Activated CD4-positive, alpha-beta T cell treated with anti-CD3 and anti-CD28 coated beads for 24 hours (primary cell): ENCODE measurements at places on chromosomes 6 and 20.

DNA sequence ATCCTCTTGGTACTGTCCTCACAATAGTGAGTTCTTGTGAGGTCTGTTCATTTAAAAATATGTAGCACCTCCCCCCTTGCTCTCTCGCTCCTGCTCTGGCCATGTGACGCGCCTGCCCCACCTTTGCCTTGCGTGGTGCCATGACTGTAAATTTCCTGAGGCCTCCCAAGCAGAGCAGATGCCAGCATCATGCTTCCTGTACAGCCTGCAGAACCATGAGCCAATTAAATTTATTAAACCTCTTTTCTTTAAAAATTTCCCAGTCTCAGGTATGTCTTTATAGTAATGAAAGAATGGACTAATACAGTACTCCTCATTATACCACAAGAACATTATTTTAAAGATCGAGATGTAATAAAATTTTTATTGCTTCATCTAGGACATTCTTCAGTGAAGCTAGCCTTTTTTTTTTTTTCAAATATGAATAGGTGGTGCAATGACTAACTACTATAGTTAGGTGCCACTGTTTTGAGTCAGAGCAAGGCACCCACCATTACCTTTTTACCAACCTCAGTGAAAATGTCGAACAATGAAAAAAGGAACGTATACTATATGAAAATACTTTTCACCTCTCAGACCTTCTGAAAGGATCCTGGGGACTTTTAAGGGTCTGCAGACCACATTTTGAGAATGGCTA, 191.1 kb upstream of the SGK1 start:
- DNase-seq = no peak

DNA sequence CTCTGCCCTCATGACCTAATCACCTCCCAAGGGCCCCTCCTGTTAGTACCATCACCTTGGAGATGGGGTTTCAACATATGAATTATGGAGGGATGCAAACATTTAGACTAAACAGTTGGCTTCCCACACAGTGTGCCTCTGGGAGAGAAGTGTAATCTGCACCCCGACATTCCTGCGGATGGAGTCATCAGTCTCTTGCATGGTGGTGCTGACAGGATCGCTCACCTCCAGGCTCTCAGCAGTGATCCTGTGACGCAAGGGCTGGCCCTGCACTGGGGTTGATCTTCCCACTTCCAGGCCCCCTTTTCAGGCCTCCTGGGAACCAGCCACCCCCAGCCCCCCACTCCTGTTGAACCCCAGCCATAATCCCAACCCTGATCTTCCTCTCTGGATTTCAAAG, 16.0 kb upstream of the PI16 start:
- DNase-seq = no peak

- no peak for DNase-seq
Observed at GRCh38 chr6:110387986-110388385, 27.4 kb downstream of the DDO start.

- no peak for DNase-seq
Observed at GRCh38 chr6:157269261-157269794, 54.0 kb downstream of the TMEM242 start.

- DNase-seq = no peak
Observed at GRCh38 chr6:41098366-41098765, 25.6 kb downstream of the NFYA start.

GRCh38 chr6:2448826-2449571, 203.6 kb upstream of the GMDS start:
- DNase-seq = no peak

DNA sequence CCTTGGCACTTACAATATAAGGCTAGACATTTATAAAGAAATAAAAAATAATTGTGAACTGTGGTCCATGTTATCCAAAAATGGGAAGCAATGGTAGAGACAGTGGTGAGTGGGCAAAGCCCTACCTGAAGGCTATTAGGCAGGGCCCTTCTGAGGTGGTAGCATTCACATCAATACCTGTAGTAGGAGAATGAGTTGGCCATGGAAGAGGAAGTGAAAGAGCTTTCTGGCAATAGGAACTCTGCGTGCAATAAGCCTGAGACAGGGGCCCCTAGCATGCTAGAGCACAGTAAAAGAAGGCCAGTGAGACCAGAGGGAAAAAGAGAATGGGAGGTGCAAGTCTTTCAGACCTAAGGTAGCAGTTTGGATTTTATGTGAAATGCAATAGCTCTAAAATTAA, 754.5 kb downstream of the PTPRT start:
- no peak for DNase-seq

GRCh38 chr6:11788043-11788442, 9.4 kb upstream of the ADTRP start:
- no peak for DNase-seq

- DNase-seq = peak; percentile 37
Observed at GRCh38 chr20:51542033-51542570, 417 bp downstream of the NFATC2 start.

GRCh38 chr20:7772371-7772770, 167.9 kb downstream of the HAO1 start:
- no peak for DNase-seq

GRCh38 chr6:157557559-157557958, 176.6 kb downstream of the ZDHHC14 start:
- no peak for DNase-seq

DNA sequence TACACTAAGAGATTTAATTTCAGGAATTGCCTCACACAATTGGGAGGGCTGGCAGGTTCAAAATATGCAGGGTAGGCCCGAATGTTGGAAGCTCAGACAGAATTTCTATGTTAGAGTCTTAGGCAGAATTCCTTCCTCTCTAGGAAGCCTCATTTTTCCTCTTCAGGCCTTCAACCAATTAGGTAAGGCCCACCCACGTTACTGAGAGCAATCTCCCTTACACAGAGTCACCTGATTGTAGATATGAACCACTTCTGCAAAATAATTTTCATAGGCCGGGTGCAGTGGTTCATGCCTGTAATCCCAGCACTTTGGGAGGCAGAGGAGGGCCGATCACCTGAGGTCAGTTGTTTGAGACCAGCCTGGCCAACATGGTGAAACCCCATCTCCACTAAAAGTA, 50.2 kb upstream of the HIVEP1 start:
- no peak for DNase-seq

GRCh38 chr6:109701221-109701620, 10.1 kb downstream of the FIG4 start:
- DNase-seq = no peak

DNA sequence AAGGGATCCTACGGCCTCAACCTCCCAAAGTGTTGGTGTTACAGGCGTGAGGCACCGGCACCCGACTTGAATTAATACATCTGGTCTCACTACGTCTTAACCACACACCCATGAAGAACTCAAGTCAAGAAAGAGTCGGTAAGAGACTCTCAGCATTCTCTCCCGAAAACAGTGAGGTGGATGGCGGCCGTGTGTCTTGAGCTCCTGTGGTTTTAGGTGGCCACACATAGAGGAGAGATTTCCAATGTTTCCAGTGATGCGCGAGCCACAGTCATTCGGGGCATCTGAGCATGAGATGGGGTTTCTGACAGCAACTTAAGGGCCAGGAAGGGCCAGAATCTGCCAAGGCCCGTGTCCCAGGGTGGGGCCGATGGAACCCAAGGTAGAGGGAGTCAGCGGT, 766.4 kb upstream of the DEFB115 start:
- DNase-seq = no peak

DNA sequence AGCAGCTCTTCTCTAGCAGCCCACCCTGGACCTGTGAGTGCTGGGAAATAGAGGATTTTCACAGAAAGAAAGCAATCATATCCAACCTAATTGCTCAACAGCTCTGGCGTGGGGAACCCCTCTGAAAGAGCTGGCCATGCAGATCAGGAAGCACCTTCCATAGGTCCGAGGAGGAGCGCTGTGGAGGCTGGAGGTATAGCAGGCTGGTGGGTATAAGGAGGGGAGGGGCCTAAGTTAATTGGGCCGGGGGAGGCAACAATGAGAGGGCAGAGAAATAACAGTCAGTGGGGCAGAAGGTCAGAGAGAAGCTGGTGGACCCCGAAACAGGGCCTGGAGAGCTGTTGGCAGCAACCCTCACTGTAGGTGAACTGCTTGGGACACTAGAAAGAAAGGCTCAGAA, 40.8 kb downstream of the SNRNP48 start:
- no peak for DNase-seq

GRCh38 chr6:160135907-160136655, 14.5 kb downstream of the SLC22A1 start:
- DNase-seq = no peak

DNA sequence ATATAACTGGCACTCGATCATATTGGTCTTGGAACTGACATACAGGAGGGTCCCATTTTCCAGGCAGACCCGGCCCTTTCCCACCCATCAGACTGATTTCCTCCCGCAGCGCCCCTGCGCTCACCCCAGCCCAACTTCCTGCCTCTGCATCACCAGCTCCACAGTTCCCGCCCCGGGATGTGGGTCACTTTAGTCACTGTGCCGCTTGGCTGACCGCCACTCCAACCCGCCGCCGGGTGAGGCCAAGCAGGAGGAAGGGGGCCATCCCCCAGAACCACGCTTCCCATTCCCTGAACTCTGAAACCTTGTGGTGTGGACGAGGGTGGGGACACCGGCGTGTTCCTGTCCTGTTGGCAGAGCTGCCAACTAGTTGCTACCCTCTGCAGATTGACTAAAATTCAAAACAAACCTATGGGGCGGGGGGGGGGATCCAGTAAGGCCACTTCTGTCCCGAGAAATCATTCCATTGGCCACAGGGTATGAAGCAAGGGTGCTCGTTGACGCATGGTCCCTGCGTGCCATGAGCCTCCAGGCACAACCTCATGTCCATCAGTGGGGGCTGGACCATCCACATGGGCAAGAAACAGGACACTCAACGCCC, 12.3 kb downstream of the TGM2 start:
- no peak for DNase-seq

GRCh38 chr6:16553531-16553930, 207.7 kb downstream of the ATXN1 start:
- DNase-seq = no peak

GRCh38 chr6:5996714-5997419, 9.9 kb downstream of the NRN1 start:
- DNase-seq = no peak

DNA sequence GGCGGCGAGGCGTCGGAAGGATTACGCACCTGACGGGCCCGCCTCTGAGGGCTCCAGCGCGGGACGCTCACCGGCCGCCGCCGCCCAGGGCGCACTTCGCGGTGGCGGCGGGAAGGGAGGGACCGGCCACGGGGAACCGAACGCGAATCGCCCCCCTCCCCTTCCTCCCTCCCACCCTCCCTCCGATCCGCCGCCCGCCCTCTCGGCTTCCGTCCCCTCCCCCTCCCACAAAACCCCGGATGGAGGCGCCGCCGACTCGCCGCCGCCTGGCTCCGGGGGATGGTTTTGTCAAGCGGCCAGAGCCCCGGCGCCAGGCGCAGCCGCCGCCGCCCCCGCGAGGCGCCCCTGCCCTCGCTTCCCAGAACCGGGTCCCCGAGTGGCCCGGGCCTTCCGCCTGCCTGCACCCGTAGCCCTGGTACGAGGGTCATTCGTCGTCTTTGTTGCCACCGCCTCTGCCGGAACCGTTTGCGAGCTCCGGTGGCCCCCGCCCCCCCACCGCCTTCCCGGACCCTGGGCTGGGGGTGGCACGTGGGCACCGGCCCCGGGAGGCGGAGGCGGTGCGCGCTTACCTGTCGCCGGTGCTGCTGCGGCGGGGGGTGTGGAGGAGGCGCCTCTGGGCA, 398 bp downstream of the ZBTB2 start:
- peak; percentile 74 for DNase-seq

GRCh38 chr20:48661575-48662455, 166.0 kb downstream of the PREX1 start:
- DNase-seq = no peak

GRCh38 chr6:25173951-25174474, 105.2 kb upstream of the CARMIL1 start:
- DNase-seq = no peak

DNA sequence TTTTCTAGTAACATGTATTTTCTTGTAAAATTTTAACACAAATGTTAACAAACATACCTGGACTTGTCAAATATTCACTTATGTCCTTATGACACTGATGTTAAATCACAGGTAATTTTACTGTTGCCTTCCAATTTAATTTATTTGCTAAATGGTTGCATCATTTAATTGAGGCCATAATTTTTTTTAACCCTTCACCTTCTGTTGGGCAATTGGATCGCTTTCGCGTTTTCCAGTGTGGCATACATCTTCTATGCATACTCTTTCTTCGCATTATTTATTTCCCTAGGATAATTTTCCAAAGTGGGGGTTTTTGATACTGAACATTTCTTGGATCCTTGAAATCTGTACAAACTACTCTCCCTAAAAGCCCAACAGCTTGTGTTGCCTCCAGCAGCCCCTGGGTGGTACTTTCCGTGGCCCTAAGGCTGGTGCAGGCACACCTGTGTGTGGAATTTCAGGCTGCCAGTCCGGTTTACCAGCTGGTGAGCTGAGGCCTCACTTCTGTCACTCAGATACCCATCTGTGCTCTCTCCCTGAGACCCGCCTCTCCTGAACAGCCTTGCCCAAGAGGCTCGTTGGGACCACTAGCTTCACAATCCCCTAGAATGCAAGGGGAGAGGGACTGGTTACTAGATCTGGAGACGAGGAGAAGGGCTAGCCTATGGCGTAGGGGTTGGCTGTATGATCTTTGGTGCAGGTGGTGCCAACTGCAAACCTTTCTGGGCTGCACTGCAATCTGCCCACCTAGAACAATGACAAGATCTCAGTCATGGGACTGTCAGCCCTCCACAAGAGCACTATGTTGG, 11.2 kb upstream of the C20orf144 start:
- no peak for DNase-seq

- DNase-seq = no peak
Observed at GRCh38 chr6:156791320-156791850, 14.2 kb downstream of the ARID1B start.

DNA sequence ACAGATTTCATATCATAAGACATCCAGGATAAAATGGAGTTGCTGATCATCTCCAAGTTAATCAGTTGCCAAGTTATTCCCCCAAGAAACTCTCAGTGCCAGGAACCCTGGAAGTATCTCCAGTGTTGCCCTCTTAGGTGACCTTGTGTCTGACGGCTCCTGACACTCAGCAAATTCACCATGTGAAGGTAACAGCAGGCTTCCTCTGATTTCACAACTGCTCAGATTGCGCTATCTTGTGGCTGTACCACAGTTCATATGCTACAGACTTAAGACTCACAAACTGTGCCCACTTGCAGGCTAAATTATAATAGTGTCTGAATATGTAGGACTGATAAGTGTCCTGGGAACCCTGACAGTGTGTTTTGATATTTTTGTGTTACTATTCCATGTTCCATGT, 186.6 kb upstream of the OPRM1 start:
- DNase-seq = no peak

- no peak for DNase-seq
Observed at GRCh38 chr20:49620364-49621240, 52.7 kb upstream of the PTGIS start.

DNA sequence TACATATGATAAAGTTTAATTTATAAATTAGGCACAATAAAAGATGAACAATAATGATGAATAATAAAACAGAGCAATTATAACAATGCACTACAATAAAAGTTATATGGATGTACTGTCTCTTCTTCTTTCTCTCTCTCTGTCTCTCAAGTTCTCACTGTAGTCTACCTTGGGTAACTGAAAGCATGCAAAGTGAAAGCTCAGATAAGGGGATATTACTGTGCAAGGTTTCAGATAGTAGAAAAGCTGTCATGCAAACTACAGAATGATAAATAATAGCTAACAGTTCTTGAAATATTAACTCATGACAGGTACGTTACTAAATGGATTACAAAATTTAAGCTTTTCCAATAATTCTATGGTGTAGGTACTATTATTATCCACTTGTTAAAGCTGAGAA, 311.9 kb upstream of the PRDM1 start:
- DNase-seq = no peak

GRCh38 chr20:37314617-37315016, 25.2 kb downstream of the MANBAL start:
- DNase-seq = no peak

GRCh38 chr20:63456429-63457284, 15.8 kb downstream of the KCNQ2 start:
- no peak for DNase-seq
